Stimulated activated effector memory CD8-positive, alpha-beta T cell treated with anti-CD3 and anti-CD28 coated beads, Interleukin-12 subunit alpha, Interleukin-12 subunit beta, amount 100 ng/mL, for 72 hours (primary cell): ENCODE measurements at places on chromosomes 11 and 22.

GRCh38 chr22:38755911-38756532, at the start of gene SUN2:
SUN2 (minus strand) TSS chr22:38755998; CDS start chr22:38752628, 3,370 bp downstream.
- DNase-seq = peak; percentile 96

- no peak for DNase-seq
Observed at GRCh38 chr11:116397602-116398084, 375.1 kb downstream of the BUD13 start.

- DNase-seq = no peak
Observed at GRCh38 chr11:72832301-72833082, 18.3 kb downstream of the ATG16L2 start.

DNA sequence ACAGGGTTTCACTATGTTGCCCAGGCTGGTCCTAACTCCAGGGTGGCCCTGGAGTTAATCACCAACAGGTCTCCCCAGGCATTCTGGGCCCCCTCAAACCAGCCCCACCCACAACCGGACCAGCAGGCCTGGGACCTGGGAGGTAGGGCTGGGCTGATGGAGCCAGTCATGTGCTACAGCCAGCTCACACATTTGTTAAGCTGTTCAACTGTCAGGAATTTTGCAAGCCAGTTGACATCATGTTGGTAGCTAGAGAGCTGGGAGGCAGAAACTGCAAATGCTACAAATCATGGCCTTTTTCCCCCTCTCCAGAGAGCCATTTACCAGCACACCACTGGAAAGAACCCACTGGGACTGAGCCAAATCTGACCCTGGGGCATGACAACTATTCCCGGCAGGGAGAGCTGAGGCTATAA, 6.8 kb downstream of the ARHGAP1 start:
- no peak for DNase-seq

GRCh38 chr11:2100361-2101170, 38.6 kb downstream of the IGF2 start:
- no peak for DNase-seq

- DNase-seq = no peak
Observed at GRCh38 chr11:115202074-115202473, 302.1 kb downstream of the CADM1 start.

- no peak for DNase-seq
Observed at GRCh38 chr11:69449320-69450063, 32.0 kb upstream of the LINC01488 start.

- no peak for DNase-seq
Observed at GRCh38 chr22:42792909-42793847, 63.9 kb downstream of the ARFGAP3 start.

DNA sequence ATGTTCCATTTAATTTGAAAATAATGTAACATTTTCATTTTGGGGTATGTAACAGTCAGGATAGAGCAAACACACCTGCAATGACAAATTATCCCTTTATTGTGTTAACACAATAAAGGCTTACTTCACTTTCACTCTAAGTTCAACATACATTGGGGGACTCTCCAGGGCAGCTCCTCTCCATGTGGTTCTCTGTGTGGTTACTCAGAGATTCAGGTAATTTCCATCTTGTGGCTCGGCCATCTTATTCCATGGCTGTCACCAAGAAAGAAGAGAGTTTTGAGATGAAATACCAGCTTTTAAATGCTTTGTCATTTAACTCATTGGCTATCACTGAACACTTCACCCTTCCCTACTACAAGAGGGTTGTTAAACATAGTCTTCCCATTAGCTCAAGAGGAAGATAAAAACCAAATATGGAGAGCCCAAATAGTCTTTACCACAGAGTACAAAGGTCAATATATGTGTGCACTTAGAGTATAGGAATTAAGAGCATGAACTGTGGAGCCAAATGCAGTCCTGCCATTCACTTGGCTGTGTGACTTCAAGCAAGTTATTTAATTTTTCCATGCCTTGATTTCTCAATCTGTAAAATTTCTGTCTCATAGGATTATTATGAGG, 10.6 kb upstream of the TPH1 start:
- DNase-seq = no peak

GRCh38 chr11:60942219-60942618, 9.8 kb downstream of the SLC15A3 start:
- DNase-seq = no peak

GRCh38 chr11:71076525-71077304, 175.7 kb downstream of the SHANK2 start:
- no peak for DNase-seq

DNA sequence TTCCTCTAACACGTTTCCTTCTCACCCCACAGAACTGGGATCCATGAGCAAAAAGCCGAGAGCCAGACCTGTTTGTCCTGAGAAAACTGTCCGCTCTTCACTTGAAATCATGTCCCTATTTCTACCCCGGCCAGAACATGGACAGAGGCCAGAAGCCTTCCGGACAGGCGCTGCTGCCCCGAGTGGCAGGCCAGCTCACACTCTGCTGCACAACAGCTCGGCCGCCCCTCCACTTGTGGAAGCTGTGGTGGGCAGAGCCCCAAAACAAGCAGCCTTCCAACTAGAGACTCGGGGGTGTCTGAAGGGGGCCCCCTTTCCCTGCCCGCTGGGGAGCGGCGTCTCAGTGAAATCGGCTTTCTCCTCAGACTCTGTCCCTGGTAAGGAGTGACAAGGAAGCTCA, 24.0 kb downstream of the CD5 start:
- no peak for DNase-seq

- DNase-seq = no peak
Observed at GRCh38 chr11:86511086-86511551, 136.4 kb downstream of the CCDC81 start.

DNA sequence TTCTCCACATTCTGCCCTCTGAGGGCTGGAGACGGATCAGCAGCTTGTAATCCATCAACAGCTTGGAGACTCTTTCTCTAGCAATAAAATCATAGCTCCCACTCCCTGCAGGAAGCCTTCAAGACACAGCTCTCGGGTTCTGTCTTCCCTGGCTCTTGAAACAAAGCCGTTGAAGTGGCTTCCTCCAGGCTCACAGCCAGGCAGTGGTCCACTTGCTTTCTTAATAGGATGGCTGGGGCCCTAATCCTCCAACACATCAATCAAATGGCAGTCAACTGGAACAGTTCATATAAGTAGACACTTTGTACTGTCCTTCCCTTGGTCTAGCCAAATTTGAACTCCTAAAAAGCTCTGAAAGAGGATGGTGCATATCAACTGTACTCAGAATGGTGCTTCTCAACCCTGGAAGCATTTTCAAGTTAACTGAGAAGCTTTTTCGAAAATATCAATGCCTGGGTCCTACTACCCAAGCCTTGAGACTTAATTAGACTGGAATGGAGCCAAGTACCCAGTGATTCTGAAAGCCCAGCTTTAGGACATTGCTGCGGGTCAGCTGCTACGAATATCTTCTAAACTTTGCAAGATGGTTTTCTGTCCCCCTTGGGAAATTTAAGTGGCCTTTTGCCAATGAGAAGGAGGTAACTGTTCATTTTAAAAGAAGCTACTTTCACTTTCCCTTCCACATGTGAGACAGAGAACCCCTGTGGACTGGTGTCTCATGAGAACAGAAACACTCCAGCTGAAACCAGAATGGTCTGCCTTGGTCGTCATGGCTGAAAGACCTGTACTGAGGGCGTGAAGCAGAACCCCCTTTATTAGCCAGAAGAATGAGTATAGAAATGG, 74.7 kb downstream of the SC5D start:
- no peak for DNase-seq

GRCh38 chr11:27112946-27113345, 72.3 kb downstream of the BBOX1 start:
- DNase-seq = no peak

- DNase-seq = no peak
Observed at GRCh38 chr11:45337583-45338360, 51.6 kb upstream of the SYT13 start.

- no peak for DNase-seq
Observed at GRCh38 chr11:4830346-4830745, 9.2 kb downstream of the OR51F2 start.

DNA sequence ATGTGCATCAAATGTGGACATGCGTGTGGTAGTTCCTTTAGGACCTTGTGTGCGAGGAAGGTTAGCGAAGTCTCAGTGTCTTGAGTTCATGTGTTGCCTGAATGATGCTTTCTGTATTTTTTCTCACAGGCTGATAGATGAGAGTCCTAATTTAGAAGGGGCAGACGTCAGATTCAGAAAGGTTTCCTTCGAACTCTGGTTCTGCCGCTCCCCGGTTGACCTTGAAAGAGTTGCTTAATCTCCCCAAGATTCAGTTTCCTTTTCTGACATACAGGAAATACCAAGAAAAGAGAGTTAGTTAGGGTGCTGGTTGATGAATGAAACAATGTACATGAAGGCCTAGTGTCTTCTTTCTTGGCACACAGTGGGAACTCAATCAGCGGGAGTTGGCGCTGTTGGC, 35.9 kb upstream of the TTC12 start:
- no peak for DNase-seq

DNA sequence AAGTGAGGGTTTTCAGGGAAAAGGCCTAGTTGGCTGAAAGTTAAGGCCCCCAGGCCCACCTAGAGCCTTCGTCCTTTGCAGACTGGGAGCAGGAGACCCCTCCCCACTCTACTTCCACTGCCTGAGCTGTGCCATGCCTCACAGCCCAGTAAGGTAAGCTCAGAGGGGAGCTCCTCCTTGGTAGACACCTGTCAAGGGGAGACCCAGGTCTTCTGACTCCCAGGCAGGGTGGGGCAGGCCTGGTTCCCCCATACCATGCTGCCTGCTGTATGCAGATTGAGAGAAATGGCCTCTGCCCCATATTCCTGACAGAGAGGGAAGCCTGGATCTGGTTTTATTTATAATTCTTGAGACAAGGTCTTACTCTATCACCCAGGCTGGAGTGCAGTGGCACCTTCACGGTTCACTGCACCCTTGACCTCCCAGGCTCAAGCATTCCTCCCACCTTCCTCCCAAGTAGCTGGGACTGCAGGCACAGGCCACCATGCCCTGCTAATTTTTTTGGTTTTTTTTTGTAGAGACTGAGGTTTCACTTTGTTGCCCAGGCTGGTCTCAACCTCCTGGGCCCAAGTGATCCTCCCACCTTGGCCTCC, 697 bp downstream of the RAB36 start:
- no peak for DNase-seq

DNA sequence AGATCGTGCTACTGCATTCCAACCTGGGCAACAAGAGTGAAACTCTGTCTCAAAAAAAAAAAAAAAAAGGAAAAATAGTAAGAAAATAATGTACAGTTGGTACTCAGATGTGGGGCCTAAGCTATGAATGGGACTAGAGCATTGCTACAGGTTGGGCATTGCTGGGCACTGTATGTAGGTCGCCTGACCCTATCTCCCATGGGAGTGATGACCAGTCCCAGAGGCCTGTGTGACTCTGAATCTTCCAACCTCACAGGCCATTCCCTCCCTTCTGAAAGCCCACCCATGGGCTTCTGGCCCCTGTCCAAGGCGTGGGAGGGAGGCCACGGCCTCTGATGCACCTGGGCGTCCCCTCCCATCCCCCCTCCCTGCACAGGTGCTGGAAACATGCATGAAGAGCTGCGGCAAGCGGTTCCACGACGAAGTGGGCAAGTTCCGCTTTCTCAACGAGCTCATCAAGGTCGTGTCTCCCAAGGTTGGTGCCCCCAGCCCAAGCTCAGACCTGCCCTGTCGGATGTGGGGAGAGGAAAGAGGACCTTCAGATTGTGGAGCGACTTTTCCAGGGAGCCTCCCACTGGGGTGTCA, 9.5 kb downstream of the GGA1 start:
- DNase-seq = no peak

- no peak for DNase-seq
Observed at GRCh38 chr11:119205080-119205479, 1.1 kb upstream of the CBL start.

- DNase-seq = no peak
Observed at GRCh38 chr11:122268601-122269130, 152.7 kb upstream of the BLID start.

DNA sequence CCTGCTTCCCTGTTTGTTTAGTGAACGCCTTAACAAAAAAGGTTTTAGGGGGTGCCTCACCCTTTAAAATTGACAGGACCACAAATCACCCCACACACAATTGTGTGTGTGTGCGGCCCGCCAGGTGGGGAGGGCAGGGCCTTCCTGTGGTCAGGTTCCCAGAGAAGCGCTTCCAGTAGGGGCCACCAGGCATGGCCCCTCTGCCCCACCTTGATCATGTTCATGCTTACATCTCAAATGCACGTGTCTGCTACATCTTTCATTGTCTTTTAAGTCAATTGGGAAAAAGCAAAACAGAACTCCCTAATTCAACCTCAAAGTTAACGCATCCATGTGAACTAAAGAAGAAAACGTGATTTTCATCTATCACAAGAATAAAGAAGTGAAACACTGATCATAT, 1335.3 kb downstream of the TBC1D22A start:
- no peak for DNase-seq

GRCh38 chr22:19928207-19928606, 13.4 kb upstream of the COMT start:
- DNase-seq = no peak

GRCh38 chr22:24443668-24444067, 16.3 kb downstream of the ADORA2A start:
- DNase-seq = no peak

GRCh38 chr11:12455938-12456337, 78.6 kb downstream of the PARVA start:
- no peak for DNase-seq

DNA sequence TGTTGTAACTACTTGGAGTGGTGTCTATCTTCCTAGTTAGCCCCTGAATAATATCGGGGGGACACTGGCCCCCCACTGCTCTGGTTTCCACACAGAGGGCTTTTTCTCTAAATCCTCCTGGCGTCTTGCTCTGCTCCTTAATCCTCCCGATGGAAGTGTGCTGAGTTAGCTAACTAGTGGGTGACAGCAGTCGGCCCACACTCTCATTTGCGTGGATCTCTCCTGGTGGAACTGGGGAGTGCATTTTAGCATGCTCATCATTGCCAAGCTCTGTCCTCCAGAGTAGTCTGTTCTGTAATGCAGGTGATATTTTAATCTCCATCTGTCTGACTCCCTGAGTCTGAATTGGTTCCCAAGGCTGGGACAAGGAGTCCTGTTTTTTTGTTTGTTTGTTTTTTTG, 46.1 kb upstream of the RASSF10 start:
- no peak for DNase-seq

DNA sequence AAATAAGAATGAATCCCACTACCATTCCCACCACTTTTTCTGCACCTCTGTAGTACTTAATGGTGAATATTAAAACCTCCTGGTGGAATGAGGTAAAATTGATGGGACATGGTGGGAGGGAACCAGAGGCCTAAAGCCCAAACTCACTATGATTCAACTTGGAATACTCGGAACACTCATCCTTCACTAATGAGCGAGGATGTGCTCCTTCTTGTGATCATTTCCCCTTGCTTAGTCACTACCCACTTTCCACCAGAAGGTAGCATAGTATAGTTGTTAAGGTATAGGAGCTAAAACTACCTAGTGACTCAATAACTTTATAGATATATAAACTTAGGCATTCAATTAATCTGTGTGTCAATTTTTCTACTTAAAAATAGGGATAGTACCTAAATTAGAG, 728.9 kb downstream of the OPCML start:
- DNase-seq = no peak

- no peak for DNase-seq
Observed at GRCh38 chr11:67119585-67120391, 725 bp downstream of the KDM2A start.

GRCh38 chr11:45796461-45796861, 8.5 kb upstream of the SLC35C1 start:
- DNase-seq = no peak

- DNase-seq = no peak
Observed at GRCh38 chr22:42160251-42160650, 29.6 kb upstream of the CYP2D6 start.

GRCh38 chr11:1779806-1780699, 16.3 kb upstream of the CTSD start:
- no peak for DNase-seq

- DNase-seq = no peak
Observed at GRCh38 chr11:114059278-114059983, at the start of gene ZBTB16. ZBTB16 (plus strand) TSS chr11:114059711; CDS start chr11:114063301, 3,590 bp downstream.
